Lung (tissue), 17 donors: ENCODE measurements at places on chromosomes 1 and 21. TPM values are rescaled to one million over a fixed set of nuclear protein-coding genes. Genes with fewer than 3 reads are reported as not detected.

The SELENBP1 gene
- total RNA-seq = 282 TPM

GRCh38 chr1:210001751-210002150 is 63.7 kb downstream of the SYT14 start:
- no peaks in the 10 kb centered on the region for H3K4me1 ChIP-seq
- H3K4me3 ChIP-seq = no peak overlapping the region
- H3K27me3 ChIP-seq = no peaks in the 10 kb centered on the region
- no peak overlapping the region for H3K27ac ChIP-seq
- DNase-seq = no peak

DNA sequence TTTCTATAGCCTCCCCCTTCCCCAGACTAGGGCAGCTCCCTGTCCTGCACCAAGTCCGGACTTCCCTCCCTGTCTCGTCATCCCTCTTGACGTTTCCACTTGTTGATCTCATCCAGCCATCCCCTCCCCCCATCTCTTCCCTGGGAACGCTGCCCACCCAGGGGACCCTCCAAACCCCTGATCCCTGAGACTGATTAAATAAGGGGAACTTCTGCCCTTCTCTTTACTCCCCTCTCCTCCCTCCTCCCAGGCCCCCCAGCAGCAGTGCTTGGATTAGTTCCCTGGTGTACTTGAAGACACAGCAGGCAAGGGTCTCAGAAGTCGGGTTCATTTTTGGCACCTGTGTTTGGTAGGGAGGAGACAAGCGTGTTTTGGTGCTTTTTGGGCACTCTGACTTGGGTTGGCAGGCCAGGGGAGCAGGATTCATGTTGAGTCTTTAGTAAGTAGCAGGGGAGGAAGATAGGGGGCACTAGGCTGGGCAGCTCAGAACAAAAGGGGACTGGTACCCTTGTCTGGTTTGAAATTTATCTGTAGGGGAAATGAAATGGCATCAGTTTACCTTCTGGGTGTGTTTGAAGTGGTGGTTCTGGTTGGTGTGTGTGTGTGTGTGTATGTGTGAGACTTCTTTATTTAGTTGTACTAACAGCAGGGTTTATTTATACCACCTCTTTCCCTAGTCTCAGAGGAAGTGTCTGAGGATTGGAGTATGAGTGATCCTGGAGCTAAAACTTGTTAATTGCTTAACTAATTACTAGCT is 11.1 kb downstream of the VANGL2 start:
- DNase-seq = no peak
- no peaks in the 10 kb centered on the region for H3K36me3 ChIP-seq
- no peak overlapping the region for H3K4me3 ChIP-seq
- H3K27me3 ChIP-seq = no peaks in the 10 kb centered on the region
- no peak overlapping the region for H3K27ac ChIP-seq

DNA sequence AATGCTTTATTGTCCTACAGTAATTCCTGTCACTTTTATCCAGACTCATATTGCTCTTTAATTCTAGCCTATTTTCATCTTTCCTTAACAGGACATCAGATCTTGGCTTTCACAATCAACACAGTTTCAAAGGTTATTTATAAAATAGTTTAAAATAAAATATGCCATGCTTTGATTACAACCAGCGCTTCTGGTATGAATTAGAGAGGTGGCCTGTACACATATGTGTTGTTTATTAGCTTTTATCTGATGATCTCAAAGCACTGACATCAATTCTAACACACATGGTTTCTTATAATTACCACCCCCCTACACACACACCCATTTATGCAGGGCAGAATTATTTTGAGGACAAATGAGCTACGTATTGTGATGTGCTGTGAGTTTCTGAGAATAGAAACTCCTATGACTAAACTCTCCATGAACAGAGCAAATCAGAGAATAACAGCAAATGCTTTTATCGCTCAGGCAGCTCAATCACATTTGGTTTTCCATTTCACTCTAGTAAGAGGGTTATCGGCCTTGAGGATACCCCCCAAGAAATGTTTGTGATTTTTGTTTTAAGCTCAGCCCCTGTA is 18.0 kb downstream of the CD247 start:
- no peaks in the 10 kb centered on the region for H3K36me3 ChIP-seq
- no peak overlapping the region for H3K27ac ChIP-seq
- no peak for DNase-seq

DNA sequence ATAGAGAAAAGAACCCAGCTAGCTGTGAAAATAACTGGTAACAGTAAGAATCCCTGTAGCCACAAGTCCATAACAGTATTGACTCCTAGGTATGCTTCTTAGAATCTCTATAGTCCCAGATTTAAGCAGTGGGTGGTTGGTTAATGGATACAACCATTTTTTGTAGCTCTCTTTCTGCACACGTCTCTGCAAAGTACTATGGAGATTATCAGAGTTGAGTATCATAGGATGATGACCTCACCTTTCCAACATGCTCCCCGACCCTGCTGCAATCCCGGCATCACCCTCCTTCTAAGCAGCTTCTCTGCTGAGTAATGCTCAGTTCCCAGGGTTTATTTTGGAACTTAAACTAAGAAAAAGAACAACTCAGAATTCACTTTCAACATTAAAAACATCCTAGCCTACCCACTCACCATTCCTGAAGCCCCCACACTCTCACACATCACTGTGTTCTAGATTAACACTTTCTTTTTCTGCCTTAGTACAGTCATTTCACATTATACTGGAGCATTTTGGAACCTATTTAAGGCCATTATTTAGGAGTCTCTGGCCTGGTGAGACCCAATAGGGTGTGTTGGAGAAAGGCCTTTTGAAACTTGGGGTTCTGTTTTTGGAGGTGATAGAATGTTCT is 2.7 kb downstream of the MLLT11 start:
- H3K4me1 ChIP-seq = peaks cover 10% of the 10 kb centered on the region
- no peak overlapping the region for H3K4me3 ChIP-seq
- H3K27me3 ChIP-seq = no peaks in the 10 kb centered on the region
- DNase-seq = no peak

DNA sequence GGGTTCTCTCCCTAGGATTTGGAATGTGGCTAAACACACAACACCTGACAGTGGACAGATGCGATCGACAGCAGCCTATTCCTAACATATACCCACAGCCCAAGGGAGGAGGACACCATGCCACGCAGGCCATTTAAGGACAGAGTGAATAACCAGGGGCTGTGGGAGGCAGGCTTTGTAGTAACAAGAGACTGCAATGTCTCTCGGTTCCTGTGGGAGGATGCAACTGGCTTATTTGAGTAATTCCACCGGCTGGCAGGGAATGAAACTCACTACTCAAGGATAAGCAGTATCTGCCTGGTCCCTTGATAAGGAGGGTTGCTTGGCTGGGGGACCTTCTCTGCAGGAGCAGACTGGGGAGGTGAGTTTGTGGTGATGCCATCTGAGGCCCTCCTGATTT is 109.6 kb downstream of the PCP4 start:
- no peaks in the 10 kb centered on the region for H3K27me3 ChIP-seq
- no peak overlapping the region for H3K4me3 ChIP-seq
- no peak overlapping the region for H3K27ac ChIP-seq
- H3K4me1 ChIP-seq = no peaks in the 10 kb centered on the region
- DNase-seq = no peak

GRCh38 chr1:88701275-88701674 is 17.2 kb downstream of the PKN2 start:
- no peaks in the 10 kb centered on the region for H3K4me1 ChIP-seq
- H3K27me3 ChIP-seq = no peaks in the 10 kb centered on the region
- no peaks in the 10 kb centered on the region for H3K36me3 ChIP-seq
- no peak overlapping the region for H3K27ac ChIP-seq
- no peak for DNase-seq
- H3K4me3 ChIP-seq = no peak overlapping the region

DNA sequence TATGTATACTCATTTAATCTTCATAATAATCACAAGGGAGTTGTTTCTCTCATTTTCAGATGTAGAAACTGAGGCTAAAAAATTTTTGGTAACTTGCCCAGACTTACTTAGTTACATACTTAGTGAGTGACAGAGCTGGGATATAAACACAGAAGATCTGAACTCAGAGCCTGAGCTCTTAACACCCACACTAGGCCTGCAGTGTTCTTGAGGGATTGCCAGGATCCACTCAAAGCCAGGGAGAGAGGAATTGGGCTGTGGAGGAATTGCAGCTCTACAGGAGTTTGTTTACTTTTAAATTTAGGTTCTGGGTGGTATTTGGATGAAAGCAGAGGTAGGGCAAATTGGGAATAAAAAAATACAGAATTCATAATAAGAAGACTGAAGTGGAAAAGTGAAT is 515.1 kb upstream of the PLXNA2 start:
- H3K4me3 ChIP-seq = no peak overlapping the region
- no peak for DNase-seq
- H3K27me3 ChIP-seq = no peaks in the 10 kb centered on the region
- no peaks in the 10 kb centered on the region for H3K36me3 ChIP-seq
- H3K27ac ChIP-seq = no peak overlapping the region
- H3K4me1 ChIP-seq = no peaks in the 10 kb centered on the region
